Activated T-helper 2 cell treated with anti-CD3 and anti-CD28 coated beads, Interferon-gamma antibody, Interleukin-2, Interleukin-4, amounts not matched to agents 10 μg/mL and 5 μg/mL and 100 μg/mL, durations not matched to agents 14 hours and 24 hours and 36 hours (primary cell): ENCODE measurements at places on chromosomes 1 and 21.

- H3K4me3 ChIP-seq, result no peak overlapping the region
- H3K36me3 ChIP-seq, result no peaks in the 10 kb centered on the region
- peaks cover 10% of the 10 kb centered on the region for H3K27me3 ChIP-seq
- DNase-seq, result peak; percentile 43
- H3K27ac ChIP-seq, result peak overlapping the region; percentile 0
Measured at GRCh38 chr1:25037174-25038074, 107.3 kb upstream of the RUNX3 start.

- peaks cover 40% of the 10 kb centered on the region for H3K4me1 ChIP-seq
- peaks cover 24% of the 10 kb centered on the region for H3K36me3 ChIP-seq
- H3K27ac ChIP-seq, result peak overlapping the region; percentile 85
- H3K4me3 ChIP-seq, result peak overlapping the region; percentile 78
- DNase-seq, result peak; percentile 31
Measured at GRCh38 chr1:13702425-13703127, 2.6 kb downstream of the PRDM2 start.

- no peaks in the 10 kb centered on the region for H3K36me3 ChIP-seq
- H3K27ac ChIP-seq, result no peak overlapping the region
- DNase-seq, result no peak
- H3K27me3 ChIP-seq, result no peaks in the 10 kb centered on the region
- H3K4me1 ChIP-seq, result peaks cover 8% of the 10 kb centered on the region
Measured at GRCh38 chr1:178684542-178685000, 40.5 kb upstream of the RALGPS2 start.

DNA sequence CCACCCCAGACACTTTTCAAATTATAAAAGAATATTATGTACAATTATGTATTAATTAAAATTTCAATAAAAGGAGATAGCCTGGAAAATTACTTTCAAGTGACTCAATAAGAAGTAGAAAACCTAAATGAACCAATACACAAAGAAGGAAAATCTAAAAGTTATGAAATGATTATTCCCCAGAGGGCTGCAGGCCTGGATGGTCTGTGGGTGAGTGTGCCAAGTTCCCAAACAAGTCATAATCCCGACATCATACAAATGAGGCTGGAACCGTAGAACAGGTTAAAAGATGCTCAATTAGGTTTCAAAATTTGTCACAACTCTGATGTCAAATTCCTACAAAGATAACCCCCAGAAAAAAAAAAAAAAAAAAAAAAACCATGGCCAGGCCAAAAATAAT lies 12.7 kb downstream of the SPATC1L start:
- peaks cover 21% of the 10 kb centered on the region for H3K27me3 ChIP-seq
- H3K4me1 ChIP-seq, result peaks cover 6% of the 10 kb centered on the region
- H3K27ac ChIP-seq, result no peak overlapping the region
- peaks cover 3% of the 10 kb centered on the region for H3K36me3 ChIP-seq
- DNase-seq, result no peak

- no peak for DNase-seq
- H3K27ac ChIP-seq, result no peak overlapping the region
- no peaks in the 10 kb centered on the region for H3K4me1 ChIP-seq
Measured at GRCh38 chr1:53551428-53551995, 92.3 kb downstream of the DMRTB1 start.

- H3K27me3 ChIP-seq, result no peaks in the 10 kb centered on the region
- H3K36me3 ChIP-seq, result no peaks in the 10 kb centered on the region
- no peak overlapping the region for H3K27ac ChIP-seq
- DNase-seq, result no peak
- no peak overlapping the region for H3K4me3 ChIP-seq
- H3K4me1 ChIP-seq, result peaks cover 10% of the 10 kb centered on the region
Measured at GRCh38 chr1:111569913-111570312, 49.7 kb upstream of the RAP1A start.

DNA sequence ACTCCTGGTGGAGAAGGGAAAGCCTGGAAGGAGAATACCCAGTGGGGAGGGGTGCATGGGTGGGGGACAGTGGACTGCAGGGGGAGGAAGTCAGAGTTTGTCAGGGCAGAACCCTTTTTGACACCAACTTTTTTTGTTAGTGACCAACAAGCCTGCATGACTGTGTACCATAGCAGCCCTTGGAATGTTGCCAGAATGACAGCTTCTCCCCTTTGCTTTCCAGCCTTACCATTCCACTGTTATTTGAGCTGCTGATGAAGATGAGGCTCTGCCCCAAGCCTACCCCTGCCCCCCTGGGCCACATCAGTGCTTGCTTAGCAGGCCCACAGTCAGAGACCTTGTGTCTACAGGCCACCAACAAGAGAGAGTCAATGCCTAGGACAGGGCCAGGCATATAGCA lies 341.2 kb downstream of the HHAT start:
- no peaks in the 10 kb centered on the region for H3K4me1 ChIP-seq
- H3K4me3 ChIP-seq, result no peak overlapping the region
- H3K36me3 ChIP-seq, result no peaks in the 10 kb centered on the region
- H3K27me3 ChIP-seq, result peaks cover 4% of the 10 kb centered on the region
- H3K27ac ChIP-seq, result no peak overlapping the region
- DNase-seq, result no peak

GRCh38 chr1:22534951-22535350 lies 28.3 kb upstream of the EPHA8 start:
- no peaks in the 10 kb centered on the region for H3K27me3 ChIP-seq
- peaks cover 7% of the 10 kb centered on the region for H3K4me1 ChIP-seq
- DNase-seq, result no peak
- no peak overlapping the region for H3K27ac ChIP-seq
- no peak overlapping the region for H3K4me3 ChIP-seq
- no peaks in the 10 kb centered on the region for H3K36me3 ChIP-seq

DNA sequence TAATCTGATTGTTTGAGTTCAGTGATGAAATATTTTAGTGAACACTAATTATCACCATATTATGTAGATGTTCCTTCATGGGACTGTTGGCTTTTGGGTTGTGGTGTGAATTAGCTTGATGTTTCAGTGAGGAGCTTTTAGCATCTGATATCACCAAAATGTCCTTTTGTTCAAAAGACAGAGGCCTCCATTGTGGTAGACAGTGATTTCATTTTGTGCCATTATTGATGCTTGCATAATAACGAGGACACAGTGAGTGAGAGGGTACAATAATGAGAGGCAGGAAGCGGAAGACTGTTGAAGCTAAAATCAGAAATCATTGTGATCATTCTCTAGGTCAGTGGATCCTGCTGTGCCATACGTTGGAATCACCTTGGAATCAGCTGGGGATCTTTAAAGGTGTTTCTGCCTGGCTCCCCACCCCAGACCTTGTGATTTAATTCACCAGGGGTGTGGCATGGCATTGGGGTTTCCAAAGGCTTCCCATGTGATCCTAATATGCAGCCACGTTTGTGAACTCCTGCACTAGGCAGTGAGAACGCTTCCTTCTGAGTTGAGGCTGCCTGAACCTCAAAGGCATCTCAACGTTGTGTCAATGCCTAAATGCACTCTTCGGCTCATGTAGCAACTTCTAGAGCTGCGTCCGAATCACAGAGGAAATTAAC lies 82.1 kb upstream of the KIF1B start:
- DNase-seq, result no peak
- H3K4me3 ChIP-seq, result no peak overlapping the region
- no peaks in the 10 kb centered on the region for H3K4me1 ChIP-seq

- H3K4me1 ChIP-seq, result no peaks in the 10 kb centered on the region
- DNase-seq, result no peak
- H3K36me3 ChIP-seq, result no peaks in the 10 kb centered on the region
- H3K27ac ChIP-seq, result no peak overlapping the region
- H3K27me3 ChIP-seq, result no peaks in the 10 kb centered on the region
Measured at GRCh38 chr1:58057826-58058225, 488.7 kb downstream of the OMA1 start.

DNA sequence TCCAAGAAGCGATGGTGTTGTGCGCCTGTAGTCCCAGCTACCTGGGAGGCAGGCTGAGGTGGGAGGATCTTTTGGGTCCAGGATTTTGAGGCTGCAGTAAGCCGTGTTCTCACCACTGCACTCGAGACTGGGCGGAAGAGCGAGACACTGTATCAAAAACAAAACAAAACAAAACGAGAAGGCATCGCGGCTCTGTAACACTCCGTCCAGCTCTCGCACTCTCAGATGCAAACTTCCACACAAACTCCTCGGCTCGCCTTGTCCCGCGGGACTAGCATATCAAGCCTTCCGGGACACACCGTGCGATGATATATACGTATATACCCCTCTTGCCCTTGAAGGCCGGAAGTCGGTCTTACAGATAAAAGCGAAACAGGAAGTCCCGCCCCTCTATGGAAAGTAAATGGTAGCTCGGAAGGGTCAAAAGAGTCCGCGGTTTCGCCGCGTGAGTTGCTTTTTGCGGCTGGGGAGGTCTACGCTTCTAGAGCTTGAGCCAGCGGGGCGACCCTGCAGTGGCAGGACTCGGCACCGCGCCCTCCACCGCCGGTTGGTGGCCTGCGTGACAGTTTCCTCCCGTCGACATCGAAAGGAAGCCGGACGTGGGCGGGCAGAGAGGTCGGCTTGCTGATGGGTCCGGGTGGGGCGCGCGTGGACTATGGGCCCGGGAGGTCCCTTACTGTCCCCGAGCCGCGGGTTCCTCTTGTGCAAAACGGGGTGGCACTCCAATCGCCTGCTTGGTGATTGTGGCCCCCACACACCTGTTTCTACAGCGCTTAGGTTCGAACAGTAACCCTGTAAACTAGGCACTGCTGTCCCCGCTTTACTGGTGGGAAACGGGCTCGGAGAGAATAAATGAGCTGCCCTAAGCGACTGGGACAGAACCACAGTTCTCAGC lies at the start of gene COA6:
Gene COA6 (plus strand): TSS at position 393 of the 895 bp plus-strand sequence. CDS start 11 bp downstream, at position 404.
- H3K36me3 ChIP-seq, result peaks cover 38% of the 10 kb centered on the region
- peak; percentile 86 for DNase-seq
- H3K4me3 ChIP-seq, result peak within 1 kb of the TSS; percentile 94
- H3K27me3 ChIP-seq, result no peaks in the 10 kb centered on the region
- peaks cover 47% of the 10 kb centered on the region for H3K4me1 ChIP-seq
- peak within 1 kb of the TSS; percentile 99 for H3K27ac ChIP-seq

GRCh38 chr1:83098791-83099190 lies 900.1 kb downstream of the TTLL7 start:
- no peaks in the 10 kb centered on the region for H3K4me1 ChIP-seq
- H3K4me3 ChIP-seq, result no peak overlapping the region
- H3K27ac ChIP-seq, result no peak overlapping the region
- no peaks in the 10 kb centered on the region for H3K36me3 ChIP-seq
- H3K27me3 ChIP-seq, result no peaks in the 10 kb centered on the region
- no peak for DNase-seq
